ENCODE measurements at places on chromosomes 6 and 20. TPM values are rescaled to one million over a fixed set of nuclear protein-coding genes. Genes with fewer than 3 reads are reported as not detected.

- DNase-seq, result no peak
These were observed 191.3 kb downstream of the TSHZ2 start for GRCh38 chr20:53163486-53163885.

- no peak for DNase-seq
These were observed 157.8 kb downstream of the MYO6 start for GRCh38 chr6:75906871-75907270.

- DNase-seq, result no peak
These were observed 144.5 kb downstream of the CEBPB start for GRCh38 chr20:50335105-50335504.

DNA sequence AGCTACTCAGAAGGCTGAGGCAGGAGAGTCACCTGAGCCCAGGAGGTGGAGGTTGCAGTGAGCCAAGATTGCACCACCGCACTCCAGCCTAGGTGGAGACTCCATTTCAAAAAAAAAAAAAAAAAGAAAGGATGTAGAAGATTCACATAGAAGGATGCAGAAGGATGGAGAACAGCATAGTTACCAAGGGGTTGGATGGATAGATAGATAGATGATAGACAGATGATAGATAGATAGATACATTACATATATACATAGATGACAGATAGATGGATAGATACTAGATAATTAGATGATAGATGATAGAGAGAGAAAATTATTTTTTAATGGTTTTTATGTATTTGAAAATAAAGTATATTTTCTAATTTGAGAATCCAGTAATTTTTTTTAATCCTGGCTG lies 160.7 kb upstream of the ARID1B start:
- DNase-seq, result no peak

GRCh38 chr6:97443408-97444080 lies 160.5 kb upstream of the MMS22L start:
- DNase-seq, result no peak

- DNase-seq, result no peak
These were observed 1.8 kb downstream of the CHMP4B start for GRCh38 chr20:33812908-33813462.

- DNase-seq, result no peak
These were observed 27.1 kb downstream of the FOXP4 start for GRCh38 chr6:41573276-41573675.

GRCh38 chr6:119470893-119471542 lies 121.5 kb upstream of the MAN1A1 start:
- DNase-seq, result no peak

- no peak for DNase-seq
These were observed 131.1 kb downstream of the TBXT start for GRCh38 chr6:166036316-166037095.

GRCh38 chr6:24574809-24575208 lies 71.2 kb downstream of the KIAA0319 start:
- DNase-seq, result no peak

DNA sequence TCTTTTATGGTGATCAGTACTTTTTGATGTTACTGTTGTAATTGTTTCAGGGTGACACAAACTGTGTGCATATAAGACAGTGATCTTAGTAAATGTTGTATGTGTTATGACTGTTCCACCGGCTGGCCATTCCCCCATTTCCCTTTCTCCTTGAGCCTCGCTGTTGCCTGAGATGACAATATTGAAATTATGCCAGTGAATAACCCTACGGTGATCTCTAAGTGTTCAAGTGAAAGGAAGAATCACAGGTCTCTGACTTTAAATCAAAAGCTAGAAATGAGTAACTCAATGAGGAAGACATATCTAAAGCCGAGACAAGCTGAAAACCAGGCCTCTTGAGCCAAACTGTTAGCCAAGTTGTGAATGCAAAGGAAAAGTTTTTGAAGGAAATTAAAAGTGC lies 32.3 kb downstream of the TULP4 start:
- no peak for DNase-seq

- no peak for DNase-seq
These were observed 39.5 kb downstream of the C20orf203 start for GRCh38 chr20:32634041-32634805.

DNA sequence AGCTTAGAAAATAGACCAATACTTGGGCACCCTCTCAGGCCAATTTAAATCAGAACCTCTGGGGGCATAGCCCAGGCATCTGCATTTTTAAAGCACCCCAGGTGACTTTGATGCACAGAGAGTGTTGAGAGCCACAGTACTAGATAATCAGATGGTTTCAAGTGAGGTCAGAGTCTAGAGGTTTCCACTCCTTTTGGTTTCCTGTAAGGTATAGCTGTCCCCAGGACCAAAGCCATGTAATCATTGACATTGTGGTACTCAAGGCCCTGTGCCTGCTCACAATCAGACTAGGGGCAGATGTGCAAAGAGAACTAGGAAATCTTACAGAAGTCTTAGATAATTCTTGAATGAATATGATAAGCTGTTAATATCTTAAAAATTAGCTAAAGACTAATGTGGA lies 9.1 kb downstream of the FILIP1 start:
- DNase-seq, result no peak

DNA sequence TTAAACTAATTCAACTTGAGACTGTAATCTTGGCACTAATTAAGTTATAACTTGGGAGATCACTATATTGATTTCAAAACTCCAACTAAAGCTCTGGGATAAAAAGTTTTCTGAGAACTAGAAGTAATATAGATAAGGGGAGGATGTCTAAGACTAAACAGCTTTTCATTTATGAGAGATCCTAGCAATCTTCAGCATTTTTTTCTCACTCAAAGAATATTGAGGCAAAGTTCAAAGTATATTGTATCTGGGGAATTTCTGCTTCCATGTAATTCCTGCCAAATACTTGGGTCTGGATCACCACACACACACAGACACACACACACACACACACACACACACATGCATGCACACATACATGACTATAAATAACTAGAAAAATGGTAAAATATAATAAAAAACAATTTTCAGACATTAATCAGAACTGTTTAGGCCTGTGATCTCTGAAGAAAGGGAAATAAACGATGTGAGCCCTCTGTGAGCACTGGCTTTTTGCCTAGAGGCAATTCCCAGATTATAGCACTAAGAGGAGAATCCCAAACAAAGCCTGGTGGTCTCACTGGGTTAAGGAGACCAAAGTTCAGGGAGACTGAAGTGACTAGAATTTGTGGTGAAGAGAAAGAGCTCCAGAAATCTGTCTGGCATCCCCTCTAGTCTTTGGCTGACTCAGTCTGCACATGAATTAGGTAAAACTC lies 92.8 kb downstream of the ADAT2 start:
- DNase-seq, result no peak

- peak; percentile 16 for DNase-seq
These were observed 91.3 kb upstream of the SHLD1 start for GRCh38 chr20:5658912-5659345.

The DZANK1 gene
- 3.1 TPM for total RNA-seq

The ANKEF1 gene
- total RNA-seq, result 2.6 TPM

The PDE7B gene
- 0.24 TPM for total RNA-seq

The ZNF292 gene
- 49.3 TPM for total RNA-seq

The C6orf58 gene
- not detected for total RNA-seq

The ZBTB46 gene
- total RNA-seq, result 0.31 TPM

All from CD8-positive, alpha-beta memory T cell (primary cell).